ENCODE measurements at places on chromosomes 16 and 17.
A peak's percentile ranks its signal among the peaks of the same experiment; 100 is the strongest.

- DNase-seq = no peak
These were observed 44.8 kb downstream of the PITPNC1 start for GRCh38 chr17:67421869-67422273.

GRCh38 chr16:27112093-27112811 is 45.5 kb downstream of the C16orf82 start:
- DNase-seq = no peak

DNA sequence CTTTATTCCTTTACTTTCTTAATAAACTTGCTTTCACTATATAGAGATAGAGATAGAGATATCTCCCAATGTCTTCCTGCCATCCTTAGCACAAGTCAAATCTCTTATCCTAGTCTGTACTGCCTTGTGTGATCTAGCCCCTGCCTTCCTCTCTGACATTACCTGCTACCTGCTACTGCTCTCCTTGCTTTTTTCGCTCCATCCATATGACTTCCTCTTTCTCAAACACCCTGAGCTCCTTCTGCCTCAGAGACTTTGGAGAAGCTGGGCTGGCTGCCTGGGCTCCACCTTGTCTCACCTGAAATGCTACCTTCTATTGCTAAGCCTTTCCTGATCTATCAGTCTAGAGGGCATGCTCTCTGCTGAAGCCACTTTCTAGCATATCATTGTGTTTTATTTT is 24.7 kb upstream of the WSB1 start:
- no peak for DNase-seq

- DNase-seq = no peak
These were observed 11.6 kb downstream of the PALB2 start for GRCh38 chr16:23629516-23629915.

DNA sequence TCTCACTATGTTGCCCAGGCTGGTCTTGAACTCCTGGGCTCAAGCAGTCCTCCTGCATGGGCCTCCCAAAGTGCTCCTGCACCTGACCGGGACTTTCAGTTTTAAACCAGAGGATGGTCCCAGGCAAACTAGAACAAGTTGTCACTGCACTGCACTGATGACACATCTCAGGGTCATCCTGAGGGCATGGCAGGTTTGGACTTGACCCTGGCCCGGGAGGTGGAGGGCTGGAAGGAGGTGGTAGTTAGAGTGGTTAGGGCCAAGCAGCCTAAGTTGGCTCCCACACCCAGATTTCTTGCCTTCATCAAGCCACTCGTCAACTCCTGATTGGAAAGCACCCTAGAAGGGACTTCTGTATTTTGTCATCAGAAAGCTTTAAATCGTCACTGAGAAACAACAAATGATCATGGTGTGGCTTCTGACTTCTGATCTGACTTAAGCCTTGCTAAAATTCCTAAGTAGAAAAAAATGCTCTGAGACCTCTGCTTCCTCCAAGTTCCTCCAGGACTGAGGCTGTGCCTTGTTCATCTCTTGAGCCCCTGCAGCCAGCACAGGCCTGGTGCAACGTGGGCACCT is 43.5 kb downstream of the EMP2 start:
- no peak for DNase-seq

- DNase-seq = no peak
These were observed 795.7 kb upstream of the SOX9 start for GRCh38 chr17:71325117-71325516.

DNA sequence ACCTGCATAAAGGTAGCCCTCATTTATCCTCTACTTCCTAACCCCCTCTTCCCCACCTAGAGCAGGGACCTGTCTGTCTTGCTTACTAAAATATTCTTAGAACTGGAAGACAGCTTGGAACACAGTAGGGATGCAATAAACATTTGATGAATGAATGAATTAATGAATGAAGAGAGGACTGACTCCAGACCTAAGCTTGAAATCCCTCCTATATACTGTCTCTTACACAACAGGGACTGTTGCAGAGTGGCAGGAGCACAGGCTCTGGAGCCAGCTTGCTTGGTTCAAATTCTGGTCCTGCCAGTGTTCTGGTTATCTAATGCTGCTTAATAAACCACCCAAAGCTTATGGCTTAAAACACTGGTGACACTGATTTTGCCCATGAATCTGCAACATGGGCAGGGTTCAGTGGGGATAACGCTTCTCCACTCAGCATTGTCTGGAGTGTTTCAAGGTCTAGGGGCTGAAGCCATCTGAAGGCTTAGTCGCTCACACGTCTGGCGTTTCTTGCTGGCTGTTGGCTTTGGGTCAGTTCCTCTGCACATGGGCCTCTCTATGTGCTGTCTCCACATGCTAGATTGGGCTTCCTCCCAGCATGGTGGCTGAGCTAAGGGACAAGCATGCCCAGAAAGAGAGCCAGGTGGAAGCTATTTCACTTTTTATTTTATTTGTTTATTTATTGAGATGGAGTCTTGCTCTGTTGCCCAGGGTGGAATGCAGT is 12.8 kb upstream of the RAP1GAP2 start:
- no peak for DNase-seq

DNA sequence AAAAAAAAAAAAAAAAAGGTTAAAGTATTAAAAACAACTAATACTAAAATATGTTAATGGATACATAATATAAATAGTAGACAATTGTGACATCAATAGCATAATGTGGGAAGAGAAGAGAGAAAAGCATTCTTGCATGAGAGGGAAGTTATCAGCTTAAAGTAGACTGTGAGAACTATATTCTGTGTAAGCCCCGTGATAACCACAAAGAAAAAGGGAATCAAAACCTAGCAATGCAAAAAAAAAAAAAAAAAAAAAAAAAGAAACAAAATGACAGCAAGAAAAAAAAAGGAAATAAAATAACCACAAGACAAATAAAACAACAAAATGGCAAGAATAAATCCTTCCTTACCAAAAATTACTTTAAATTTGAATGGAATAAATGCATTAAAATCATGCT is 39.8 kb upstream of the MYLK3 start:
- no peak for DNase-seq

- no peak for DNase-seq
These were observed 42.4 kb upstream of the MMP2 start for GRCh38 chr16:55436587-55436986.

GRCh38 chr16:81703177-81704155 is 75.6 kb upstream of the PLCG2 start:
- DNase-seq = peak; percentile 45

GRCh38 chr16:61296305-61296704 is 739.9 kb downstream of the CDH8 start:
- DNase-seq = no peak

DNA sequence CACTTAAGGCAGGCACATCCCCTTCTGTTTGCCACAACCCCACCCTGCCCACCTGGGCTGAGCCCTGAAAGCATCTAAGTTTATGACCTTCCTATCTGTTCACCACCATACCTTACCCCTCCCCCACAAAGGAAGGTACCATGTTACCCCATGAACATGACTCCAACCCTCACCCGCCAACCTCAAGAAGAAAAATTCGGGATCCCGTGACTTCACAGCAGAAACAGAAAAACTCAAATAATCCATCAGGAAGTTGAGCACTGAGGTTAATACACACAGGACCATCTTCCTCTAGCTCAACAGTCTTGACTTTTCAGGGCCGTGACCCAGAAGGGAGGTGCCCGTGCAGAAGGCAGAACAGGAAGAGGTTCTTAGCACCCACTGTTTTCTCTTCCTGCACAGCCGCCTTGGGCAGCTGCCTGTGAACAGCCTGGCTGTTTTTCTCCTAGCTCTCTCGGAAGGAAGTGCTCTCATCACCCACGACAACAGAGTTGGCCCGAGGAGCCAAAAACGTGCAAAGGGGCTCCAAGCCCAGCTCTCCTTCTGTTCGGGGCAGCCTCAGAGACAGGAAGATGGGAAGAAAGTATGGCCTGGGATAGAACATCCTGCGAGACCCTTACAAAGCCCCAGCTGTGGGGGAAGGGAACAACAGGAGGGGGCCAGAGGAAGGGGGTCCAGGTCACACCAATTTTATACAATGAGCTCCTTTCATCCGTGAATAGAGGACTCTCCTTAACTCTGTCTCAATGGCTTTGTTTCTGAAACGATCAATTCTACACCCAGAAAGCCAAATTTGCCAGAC is 101.1 kb downstream of the XYLT1 start:
- DNase-seq = no peak

- peak; percentile 10 for DNase-seq
These were observed 450.0 kb downstream of the NPIPA7 start for GRCh38 chr16:16828913-16829398.

DNA sequence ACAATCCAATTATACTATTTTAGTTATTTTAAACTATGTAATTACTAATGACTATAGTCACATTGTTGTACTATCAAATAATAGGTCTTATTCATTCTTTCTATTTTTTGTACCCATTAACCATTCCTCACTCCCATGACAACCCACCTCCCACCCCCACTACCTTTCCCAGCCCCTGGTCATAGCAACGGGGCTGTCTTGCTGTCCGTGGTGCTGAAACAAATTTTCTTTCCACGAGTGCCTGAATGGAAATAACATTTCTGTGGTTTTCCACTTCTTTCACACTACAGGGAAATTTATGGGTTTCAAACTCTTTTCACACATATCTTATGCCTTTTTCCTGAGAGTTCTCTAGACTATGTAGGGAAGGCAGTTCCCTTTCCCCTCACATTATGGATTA is 326.6 kb downstream of the PHKB start:
- DNase-seq = no peak

GRCh38 chr17:57579245-57579644 is 165.9 kb downstream of the CCDC182 start:
- no peak for DNase-seq

GRCh38 chr17:40329839-40330794 is 21.1 kb downstream of the RARA start:
- peak; percentile 80 for DNase-seq

- no peak for DNase-seq
These were observed 84.8 kb upstream of the PLEKHM1 start for GRCh38 chr17:45575126-45575885.

All from NCI-H82 (cell line).